ENCODE measurements at places on chromosomes 12 and 14.

GRCh38 chr12:57793920-57794319 is 11.3 kb downstream of the TSFM start:
- DNase-seq, result no peak

GRCh38 chr12:129927316-129927900 is 23.6 kb upstream of the TMEM132D start:
- no peak for DNase-seq

- no peak for DNase-seq
These were observed 138.1 kb upstream of the BMP4 start for GRCh38 chr14:54094765-54095164.

DNA sequence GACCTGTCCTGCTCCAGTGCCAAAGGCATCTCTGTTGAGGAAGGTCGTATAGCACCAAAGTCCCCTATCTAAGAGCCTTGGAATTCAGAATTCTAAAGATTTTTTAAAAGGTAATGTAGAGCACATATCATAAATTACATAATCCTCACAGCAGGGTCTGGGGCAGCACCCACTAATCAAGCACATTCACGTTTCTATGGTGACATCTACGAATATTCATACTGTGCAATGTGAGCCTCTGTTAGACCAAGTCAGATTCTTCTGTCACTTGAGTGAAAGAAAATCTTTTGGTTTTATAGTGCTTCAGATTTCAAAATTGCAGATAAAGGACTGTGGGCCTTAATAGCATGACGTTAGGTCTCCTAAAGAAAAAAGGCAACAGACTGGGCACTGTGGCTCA is 13.1 kb upstream of the TMEM229B start:
- no peak for DNase-seq

- no peak for DNase-seq
These were observed 150.6 kb upstream of the HIF1A start for GRCh38 chr14:61544448-61545330.

DNA sequence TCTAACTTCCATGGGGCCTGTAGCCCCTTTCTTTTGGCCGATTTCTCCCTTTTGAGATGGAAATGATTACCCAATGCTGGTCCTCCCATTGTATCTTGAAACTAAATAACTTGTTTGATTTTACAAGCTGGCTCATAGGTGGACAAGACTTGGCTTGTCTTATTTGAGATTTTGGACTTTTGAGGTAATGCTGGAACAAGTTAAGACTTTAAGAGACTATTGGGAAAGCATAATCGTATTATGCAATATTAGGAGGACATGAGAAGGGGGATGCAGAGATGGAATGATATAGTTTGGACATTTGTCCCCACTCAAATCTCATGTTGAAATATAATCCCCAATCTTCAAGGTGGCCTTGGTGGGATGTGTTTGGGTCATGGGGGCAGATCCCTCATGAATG is 49.2 kb upstream of the LYZ start:
- no peak for DNase-seq

DNA sequence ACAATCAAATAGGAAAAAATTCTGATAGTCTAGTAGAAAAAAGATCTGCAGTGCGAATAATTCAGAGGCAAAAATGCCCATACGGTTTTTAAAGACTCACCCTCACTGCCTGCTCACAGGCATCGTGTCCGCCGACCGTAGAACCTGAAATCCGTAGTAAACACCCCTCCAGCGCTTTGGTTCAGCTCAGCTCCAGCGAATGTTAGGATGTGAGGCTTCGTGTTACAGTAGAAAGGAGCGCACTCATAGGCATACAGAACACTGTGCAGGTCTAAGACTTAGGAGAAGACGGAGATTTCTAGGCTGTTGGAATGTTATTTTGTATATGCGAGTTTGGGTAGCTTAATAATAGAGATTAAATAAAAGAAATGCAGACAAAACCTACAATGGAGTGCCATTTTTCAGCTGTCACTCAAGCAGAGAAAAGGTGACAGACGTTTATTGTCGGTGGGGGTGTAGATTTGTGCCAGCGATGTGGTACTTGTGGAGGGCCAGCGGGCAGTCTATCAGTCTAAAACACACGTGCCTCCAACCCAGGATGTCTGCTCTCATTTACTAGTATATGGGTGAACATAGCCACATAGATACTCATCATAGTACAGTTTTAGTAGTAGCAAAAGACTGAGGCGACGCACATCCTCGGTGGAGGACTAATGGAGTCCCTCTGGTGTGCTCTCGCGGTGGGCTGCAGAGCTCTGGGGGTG is 25.7 kb downstream of the SFSWAP start:
- no peak for DNase-seq

DNA sequence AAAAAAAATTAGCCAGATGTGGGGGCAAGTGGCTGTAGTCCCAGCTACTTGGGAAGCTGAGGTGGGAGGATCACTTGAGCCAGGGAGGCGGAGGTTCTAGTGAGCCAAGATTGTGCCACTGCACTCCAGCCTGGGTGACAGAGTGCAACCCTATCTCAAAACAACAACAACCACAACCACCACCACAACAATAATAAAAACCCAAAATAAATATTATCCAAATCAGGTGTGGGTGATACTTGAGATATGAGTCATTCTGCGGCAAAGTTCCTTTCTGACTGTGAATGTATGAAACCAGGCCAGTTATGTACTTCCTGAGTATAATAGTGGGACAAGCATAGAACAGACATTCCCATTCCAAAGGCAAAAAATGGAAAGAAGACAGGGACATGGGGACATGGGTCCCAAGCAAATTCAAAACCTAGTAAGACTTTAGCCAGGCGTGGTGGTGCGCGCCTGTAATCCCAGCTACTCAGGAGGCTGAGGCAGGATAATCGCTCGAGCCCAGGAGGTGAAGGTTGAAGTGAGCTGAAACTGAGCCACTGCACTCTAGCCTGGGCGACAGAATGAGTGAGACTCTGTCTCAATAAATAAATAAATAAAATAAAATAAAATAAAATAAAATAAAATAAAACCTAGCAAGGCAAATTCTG is 9.7 kb upstream of the ERC1 start:
- no peak for DNase-seq

DNA sequence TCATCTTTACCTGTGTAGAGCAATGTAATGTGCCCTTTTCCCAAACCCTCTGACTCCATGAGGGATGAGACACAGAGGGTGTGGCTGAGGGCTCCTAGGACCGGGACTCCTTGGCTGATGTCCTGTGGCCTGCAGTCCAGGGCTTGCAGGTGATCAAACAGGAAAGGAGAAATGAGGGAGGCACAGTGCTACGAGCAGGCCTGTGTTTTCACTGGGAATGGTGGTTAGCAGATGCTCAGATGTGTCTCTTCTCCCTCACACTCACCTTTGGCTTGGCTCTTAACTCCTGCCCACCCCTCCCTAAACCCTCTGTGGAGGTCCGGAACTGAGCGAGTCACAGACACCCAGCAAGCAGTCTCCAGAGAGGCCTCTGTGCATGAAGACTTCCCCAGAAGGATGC is 254.4 kb downstream of the DAD1 start:
- no peak for DNase-seq

DNA sequence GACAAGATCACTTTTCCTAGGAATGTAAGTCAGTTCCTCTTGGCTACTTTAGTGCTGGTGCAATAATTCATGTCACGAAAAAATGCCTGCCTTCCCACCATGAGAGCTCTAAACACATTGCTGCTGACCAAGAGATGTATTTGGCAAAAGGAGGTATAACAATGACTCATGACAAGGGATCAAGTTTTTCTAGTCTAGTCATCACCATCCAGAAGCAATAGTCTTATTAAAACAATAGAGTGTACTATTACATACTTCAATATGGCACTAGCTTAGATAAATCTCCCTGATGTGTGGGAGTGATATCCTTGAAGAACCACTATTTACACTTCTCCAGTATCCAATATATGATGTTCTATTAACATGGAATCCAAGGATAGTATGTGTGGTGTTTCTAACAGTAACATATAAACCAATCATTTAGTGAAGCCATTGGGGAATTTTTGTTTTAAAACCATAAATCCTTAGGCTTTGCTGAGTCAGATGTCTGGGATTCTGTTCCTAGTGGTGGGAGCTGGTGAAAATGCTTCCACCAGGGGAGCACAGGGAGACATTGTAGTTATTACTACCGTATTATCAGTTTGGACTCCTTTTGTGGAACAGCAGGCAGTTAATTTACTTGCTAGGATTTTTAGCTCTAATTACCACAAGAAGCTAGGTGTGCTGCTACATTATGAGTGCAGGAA is 1387.5 kb downstream of the LRFN5 start:
- no peak for DNase-seq
